ENCODE measurements at places on chromosomes 1 and 21. TPM values are rescaled to one million over a fixed set of nuclear protein-coding genes. Genes with fewer than 3 reads are reported as not detected.

- no peak for DNase-seq
Observed at GRCh38 chr21:16573578-16573977, 843.8 kb downstream of the USP25 start.

GRCh38 chr21:46126309-46127238 is 28.7 kb downstream of the COL6A2 start:
- no peak for DNase-seq

- no peak for DNase-seq
Observed at GRCh38 chr21:16608209-16608830, 878.5 kb downstream of the USP25 start.

GRCh38 chr1:100866041-100866900 is 28.4 kb downstream of the EXTL2 start:
- DNase-seq: peak; percentile 44

- DNase-seq: no peak
Observed at GRCh38 chr1:151043163-151043562, 4.4 kb upstream of the C1orf56 start.

DNA sequence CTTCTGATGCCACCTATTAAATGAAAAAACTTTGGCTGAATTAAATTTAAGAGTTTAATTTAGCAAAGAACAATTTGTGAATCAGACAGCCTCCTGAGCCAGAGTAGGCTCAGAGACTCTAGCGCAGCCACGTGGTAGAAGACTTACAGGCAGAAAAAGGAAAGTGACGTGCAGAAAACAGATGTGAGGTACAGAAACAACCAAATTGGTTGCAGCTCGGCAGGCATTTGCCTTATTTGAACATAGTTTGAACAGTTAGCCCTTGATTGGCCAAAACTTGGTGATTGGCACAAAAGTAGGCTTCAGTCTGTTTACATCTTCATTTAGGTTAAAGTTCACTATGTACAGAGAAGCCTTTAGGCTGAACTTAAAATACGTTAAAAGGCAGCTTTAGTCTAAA is 22.9 kb downstream of the TCP10L start:
- DNase-seq: peak; percentile 55

DNA sequence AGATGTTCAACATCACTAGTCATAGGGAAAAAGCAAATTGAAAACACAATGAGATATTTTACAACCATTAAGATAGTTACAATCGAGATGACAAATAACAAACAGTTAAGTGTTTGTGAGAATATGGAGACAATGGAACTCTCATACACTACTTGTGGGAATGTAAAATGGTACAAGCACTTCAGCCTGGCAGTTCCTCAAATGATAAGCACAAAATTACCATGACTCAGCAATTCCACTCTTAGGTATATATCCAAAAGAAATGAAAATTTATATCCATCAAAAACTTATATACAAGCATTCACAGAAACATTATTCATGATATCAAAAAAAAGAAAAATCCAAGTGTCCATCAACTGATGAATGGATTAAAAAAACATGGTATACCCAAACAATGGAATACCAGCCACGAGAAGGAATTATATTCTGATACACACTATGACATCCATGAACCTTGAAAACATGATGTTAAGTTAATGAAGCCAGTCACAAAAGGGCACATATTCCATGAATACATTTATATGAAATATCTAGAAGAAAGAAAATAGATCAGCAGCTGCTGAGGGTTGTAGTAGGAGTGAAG is 76.4 kb downstream of the EVI5 start:
- no peak for DNase-seq

- DNase-seq: no peak
Observed at GRCh38 chr1:197144570-197145325, 1.7 kb downstream of the ASPM start.

- no peak for DNase-seq
Observed at GRCh38 chr1:94069919-94070285, 51.0 kb downstream of the ABCA4 start.

DNA sequence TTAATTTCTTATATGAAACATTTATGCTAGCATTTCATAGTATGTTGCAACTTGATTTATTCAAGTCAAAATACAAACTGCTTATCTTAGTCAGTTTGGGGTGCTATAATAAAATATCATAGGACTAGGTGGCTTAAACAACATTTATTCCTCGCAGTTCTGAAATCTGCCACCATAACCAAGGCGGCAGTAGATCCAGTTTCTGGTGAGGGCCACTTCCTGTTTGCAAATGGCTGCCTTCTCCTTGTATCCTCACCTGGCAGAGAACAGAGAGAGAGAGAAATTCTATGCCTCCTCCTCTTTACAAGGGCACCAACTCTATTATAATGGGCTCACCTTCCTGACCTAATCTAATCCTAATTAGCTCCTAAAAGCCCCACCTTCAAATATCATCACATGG is 76.1 kb upstream of the RGS2 start:
- DNase-seq: no peak

DNA sequence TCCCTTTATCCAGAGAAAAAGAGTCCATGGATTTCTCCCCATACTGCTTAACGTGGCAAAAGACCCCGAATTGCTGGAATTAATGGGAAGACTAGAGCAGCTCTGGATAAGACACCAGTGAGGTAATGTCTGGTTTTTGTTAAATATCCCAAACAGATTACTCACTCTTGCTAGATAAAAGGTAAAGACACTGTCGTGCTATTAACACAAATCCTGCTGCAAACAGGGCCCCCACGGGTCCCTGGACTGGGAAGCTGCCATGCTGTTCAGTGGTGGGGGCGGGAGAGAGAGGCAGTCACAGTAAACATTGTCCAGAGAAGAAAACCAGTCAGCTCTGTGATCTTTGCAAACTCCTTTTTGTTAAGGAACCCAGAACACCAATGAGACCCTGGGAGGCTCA is 15.2 kb upstream of the SRP9 start:
- DNase-seq: peak; percentile 69

EPHB2 gene
- 11.9 TPM for total RNA-seq

YIPF1 gene
- 34.0 TPM for total RNA-seq

THEM4 gene
- total RNA-seq: 18.6 TPM

HPCAL4 gene
- total RNA-seq: 15.8 TPM

TMEM61 gene
- 0.90 TPM for total RNA-seq

LCE3E gene
- not detected for total RNA-seq

Measured in hepatocyte (in vitro differentiated cells).